ENCODE measurements at places on chromosomes 1 and 21.

DNA sequence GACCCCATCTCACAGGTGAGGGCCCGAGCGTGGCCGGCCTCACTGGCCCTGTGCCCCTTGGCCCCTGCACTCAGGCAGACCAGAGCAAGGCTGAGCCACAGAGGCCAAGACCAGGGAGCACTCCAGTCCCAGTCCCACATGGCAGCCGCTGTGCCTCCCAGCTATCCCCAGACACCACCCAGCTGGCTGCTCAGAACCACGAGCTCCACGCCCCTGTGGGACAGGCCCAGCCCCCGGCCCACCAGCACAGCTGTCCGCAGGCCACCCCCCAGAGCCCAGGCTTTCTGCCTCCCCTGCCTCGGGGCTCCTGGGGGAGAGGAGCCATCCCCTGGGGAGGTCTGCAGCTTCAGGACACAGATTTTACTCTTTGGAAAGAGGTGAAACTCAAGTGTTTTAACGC is 9.1 kb upstream of the C1QTNF12 start:
- DNase-seq = no peak

DNA sequence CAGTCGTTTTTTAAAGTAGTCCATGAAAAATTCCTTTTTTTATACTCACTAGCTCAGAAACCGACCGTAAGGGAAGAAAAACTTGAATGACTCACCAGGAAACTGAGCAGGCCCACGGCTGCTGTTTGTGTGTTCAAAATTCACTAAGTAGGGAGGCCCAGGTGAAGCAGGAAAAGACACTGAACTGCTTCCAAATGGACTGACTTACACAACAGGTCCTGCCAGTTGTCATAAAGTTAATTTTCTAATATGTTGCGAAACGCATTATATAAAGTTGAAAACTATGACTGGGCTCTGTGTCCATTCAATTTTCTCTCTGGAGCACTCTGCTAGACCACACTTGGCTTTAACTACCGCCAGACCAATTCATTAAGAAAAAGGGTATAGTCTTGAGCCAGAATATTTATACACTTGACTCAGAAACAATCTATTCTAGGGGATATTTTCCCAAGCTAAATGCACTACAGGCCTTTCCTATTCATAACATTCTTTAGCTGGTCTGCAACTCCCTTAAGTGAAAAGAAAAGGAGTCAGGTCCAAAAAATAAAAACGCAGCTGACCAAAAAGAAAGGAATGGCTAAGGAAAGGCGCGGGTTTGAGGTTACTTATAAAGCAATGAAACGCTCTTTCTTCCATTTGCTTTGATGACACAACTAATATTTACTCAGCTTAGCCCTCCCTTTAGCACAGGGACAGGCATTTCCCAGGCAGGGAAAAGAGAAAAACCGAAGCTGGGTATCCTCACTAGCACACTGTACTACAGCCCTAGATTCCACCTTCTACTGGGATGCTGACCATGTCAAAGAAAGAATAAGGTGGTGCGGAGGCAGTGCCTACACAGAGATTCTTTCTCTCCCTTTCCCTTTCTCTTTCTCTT is 306.3 kb upstream of the ESRRG start:
- DNase-seq = no peak

GRCh38 chr21:32112195-32112594 is 166.7 kb downstream of the MIS18A start:
- no peak for DNase-seq

DNA sequence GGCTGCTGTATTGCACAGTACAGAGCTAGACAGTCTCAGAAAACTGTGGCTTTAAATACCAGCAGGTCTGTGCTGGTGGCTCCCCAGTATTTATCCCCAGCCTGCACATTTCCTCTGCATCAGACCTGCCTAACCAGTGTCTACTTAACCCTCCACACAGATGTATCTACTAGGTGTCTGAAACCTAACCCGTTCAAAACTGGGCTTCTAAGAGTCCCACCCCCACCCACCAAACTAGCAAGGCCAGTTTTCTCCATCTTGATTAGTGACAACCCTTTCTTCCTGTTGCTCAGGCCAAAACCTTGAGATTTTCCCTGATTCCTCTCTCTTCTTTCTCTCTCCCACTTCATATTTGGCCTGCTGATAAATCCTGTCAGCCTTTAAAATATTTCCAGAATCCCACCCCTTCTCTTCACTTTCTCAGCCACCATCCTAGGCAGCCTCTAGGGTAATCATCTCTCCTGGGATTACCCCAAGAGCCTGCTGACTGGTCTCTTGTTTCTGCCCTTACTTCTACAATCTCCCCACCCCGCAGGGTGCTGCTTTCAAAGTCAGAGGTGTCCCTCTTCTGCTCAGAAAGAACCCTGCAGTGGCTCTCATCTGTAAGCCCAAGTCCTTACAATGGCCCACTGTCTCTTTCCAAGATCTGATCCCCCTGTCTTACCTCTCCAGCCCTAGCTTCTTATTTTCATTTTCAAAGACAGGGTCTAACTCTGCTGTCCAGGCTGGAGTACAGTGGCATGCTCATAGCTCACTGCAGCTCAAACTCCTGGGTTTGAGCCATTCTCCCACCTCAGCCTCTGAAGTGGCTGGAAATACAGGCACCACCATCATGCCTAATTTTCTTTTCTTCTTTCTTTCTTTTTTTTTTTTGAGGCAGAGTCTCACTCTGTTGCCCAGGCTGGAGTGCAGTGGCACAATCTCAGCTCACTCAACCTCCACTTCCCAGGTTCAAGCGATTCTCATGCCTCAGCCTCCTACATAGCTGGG is 45.2 kb downstream of the H3-3A start:
- DNase-seq = no peak

GRCh38 chr1:30649321-30649991 is 73.9 kb downstream of the MATN1 start:
- no peak for DNase-seq

- DNase-seq = no peak
Observed at GRCh38 chr1:18632218-18632588, 1.6 kb downstream of the PAX7 start.

GRCh38 chr1:36872126-36872754 is 162.1 kb downstream of the GRIK3 start:
- DNase-seq = no peak

GRCh38 chr1:199804526-199804925 is 223.0 kb upstream of the NR5A2 start:
- no peak for DNase-seq

- no peak for DNase-seq
Observed at GRCh38 chr1:55071477-55071876, 32.1 kb downstream of the PCSK9 start.

DNA sequence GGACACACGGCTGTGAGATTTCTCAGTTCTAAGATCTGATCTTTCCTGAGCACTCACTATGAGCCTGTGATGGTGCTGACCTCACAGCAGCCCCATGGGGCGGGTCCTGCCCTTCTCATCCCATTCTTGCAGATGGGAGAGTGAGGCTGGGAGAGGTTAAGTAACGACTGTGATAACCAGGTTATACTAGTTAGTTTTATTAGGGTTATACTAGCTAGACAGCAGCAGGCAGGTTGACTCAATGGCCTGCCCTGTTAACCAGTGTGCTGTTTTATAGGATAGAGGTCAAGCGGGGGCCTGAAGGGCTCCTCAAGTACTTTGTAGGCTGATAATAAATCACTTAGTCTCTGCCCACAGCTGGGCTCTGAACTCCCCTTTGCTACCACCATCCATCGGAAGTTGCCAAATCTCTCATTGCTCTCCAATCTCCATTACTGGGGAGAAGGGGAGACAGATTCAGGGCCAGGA is 4.8 kb downstream of the CNTN2 start:
- DNase-seq = no peak

DNA sequence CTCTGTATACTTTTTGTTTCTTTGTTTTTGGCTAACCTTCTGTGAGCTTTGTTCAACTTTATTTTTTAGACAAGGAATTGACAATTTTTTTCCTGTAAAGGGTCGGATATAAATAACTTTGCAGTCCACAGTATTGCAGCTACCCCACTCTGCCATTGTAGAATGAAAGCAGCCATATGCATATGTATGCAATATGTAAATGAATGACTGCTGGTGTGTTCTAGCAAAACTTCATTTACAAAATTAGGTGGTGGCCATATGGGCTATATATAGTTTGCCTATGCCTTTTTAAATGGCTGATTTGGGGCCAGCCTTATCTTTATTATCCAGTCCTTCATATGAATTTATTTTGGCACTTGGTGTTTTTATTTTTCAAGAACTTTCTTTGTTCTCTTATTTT is 18.0 kb upstream of the SNRPE start:
- DNase-seq = no peak

DNA sequence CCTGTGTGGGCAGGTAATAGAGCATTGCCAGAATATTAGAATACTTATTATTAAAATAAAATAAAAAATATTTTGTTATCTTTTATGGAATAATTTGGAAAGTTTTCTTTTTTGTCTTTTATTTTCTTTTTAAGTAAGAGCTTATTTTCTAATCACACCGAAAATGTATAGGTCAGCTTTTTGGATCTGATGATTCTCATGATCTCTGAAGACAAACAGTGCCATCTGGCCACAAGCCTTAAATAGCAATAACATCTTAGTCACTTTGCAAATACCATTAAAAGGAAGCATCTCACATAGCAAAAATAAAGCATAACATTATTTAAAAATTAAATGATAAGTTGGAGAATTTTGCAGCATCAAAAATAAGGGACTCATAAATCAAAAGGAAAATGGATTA is 213.8 kb downstream of the PLA2G4A start:
- no peak for DNase-seq

DNA sequence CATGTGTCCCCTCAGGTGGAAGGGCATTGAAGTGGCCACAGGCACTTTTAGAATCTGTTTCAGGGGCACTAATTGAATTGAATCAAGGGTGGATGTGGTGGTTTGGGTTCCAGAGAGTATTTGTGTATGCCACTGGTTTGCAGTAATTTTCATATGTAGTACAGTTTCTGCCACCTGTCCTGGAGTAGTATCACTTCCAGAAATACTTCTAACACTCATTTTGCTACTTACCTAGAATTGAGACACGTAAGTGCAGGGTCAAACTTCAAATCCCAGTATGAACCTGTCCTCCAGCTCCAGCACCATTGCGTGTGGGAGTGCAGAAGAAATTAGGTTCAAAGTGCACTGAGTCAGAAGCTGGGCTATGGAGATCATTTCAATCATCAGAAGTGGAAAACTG is 26.8 kb downstream of the RSPH1 start:
- DNase-seq = no peak

- DNase-seq = no peak
Observed at GRCh38 chr21:38989379-38989744, 183.6 kb downstream of the ETS2 start.

DNA sequence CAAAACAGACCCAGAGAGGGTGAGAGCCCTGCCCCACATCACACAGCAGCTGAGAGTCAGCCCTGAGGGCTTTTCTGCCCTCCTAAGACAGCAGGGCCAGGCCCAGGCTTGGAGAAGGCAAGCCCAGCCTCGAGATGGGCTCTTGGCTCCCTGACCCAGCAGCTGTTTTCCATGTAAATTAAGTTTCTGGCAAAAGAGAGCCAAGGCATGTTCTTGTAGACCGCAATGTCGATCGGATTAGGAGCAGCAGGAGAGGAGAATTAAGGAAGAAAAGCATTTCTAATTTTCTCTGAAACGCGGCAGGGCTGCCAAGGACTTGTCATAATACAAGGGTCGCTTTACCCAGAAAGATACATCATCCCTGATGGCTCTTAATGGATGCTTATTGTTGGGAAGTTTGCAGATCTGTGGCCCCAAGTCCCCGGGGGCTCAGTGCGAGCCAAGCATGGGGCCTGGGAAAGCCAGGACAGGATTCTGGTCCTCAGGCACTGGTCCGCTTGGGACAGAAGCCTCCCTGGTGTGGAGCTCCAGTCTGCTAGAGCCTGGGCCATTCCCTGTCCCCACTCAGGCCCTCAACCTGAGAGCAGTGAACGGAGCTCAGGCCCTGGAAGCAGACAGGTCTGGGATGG is 62.8 kb downstream of the DMRTB1 start:
- DNase-seq = no peak

- DNase-seq = no peak
Observed at GRCh38 chr1:21614419-21615115, 54.6 kb downstream of the RAP1GAP start.

DNA sequence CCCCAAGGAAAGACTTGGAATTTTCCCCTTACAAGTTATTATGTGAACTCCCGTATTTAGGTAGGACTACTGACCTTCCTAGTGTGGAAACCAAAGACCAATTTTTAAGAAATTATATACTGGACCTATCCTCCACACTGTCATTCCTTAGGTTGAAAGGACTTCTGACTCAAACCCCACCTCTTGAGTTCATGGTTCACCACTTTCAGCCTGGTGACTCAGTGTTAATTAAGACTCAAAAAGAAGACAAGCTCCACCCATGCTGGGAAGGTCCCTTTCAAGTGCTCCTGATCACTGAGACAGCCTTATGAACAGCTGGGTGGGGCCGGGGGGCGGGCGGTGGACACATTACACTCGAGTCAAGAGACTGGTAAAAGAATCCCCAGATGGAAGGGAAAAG is 113.2 kb downstream of the LRRC53 start:
- no peak for DNase-seq

GRCh38 chr1:29698033-29698432 is 461.7 kb downstream of the PTPRU start:
- no peak for DNase-seq

GRCh38 chr1:165851034-165851658 is 23.7 kb downstream of the UCK2 start:
- no peak for DNase-seq

- DNase-seq = no peak
Observed at GRCh38 chr1:5746611-5747425, 245.4 kb downstream of the NPHP4 start.

DNA sequence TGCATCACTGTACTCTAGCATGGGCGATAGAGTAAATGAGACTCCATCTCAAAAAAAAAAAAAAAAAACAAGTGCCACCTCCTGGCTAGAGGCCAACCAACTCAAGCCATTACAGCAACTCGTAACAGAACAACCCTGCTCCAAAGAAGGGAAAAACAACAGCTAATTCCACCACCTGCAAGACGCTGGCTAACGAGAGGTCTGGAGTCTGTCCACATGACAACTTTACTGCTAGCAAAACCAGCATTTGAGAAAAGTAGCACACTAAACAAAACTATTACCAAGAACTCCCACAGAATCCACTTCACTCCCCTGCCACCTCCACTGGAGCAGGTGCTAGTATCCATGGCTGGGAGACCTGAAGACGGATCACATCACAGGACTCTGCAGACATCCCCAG is 24.1 kb upstream of the EGLN1 start:
- DNase-seq = no peak

DNA sequence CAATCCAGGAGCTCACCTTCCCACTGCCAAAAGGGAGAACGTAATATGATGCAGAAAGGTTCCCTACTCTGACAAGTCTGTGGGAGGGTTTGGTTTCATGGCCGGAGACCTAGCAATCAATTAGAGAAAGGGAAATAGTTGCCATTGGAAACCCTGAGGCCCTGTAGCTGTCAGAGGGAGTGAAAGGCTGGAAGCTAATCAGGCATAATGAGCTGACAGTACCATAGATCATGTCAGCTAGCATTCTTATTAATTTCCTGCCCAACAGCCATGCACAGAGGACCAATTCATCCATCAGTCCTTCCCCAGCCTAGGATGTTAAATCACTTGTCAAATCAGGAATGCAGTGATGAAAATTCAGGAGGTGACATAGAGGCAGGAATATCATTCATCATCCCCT is 527.3 kb downstream of the PLPP3 start:
- DNase-seq = no peak

- DNase-seq = peak; percentile 33
Observed at GRCh38 chr1:67214420-67215174, 48.3 kb downstream of the IL23R start.

All from activated naive CD8-positive, alpha-beta T cell treated with anti-CD3 and anti-CD28 coated beads for 36 hours (primary cell).